Activated CD4-positive, CD25-positive, alpha-beta regulatory T cell (primary cell): ENCODE measurements at places on chromosomes 1 and 21.

- no peak for DNase-seq
Observed at GRCh38 chr1:10085076-10085475, 52.3 kb downstream of the UBE4B start.

- no peak for DNase-seq
Observed at GRCh38 chr1:184494929-184495328, 108.1 kb downstream of the C1orf21 start.

GRCh38 chr1:245338485-245338877 is 183.7 kb downstream of the KIF26B start:
- no peak for DNase-seq

DNA sequence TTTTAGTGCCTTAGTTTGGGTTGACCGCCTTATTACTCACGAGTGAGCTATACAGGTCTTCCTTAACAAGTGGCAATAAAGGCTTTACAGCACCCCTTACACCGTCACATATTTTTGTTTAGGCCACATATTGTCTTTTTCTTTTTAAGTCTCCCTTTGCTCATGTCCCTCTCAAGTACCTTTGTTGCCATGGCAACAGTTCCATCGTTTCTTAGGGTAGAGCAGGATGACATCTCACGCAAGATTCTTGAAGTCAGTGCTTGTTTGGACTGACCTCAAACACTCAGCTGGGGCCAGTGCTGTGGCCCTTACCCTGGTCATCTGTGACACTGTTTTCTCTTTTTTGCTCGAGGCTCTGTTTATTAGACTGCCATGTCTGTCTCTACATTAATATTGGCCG is 69.8 kb downstream of the PBX1 start:
- DNase-seq = no peak

- no peak for DNase-seq
Observed at GRCh38 chr1:153429266-153430165, 13.2 kb downstream of the S100A7A start.
